ENCODE measurements at places on chromosomes 6 and 20. TPM values are rescaled to one million over a fixed set of nuclear protein-coding genes. Genes with fewer than 3 reads are reported as not detected.

Gene TMEM244
- not detected for polyA plus RNA-seq

Gene CST2
- 0.15 TPM for polyA plus RNA-seq

Gene ABHD16B
- 0.42 TPM for polyA plus RNA-seq

Gene ZC3H12D
- polyA plus RNA-seq = 0.29 TPM

Gene ELOVL2
- 0.08 TPM for polyA plus RNA-seq

Gene HS3ST5
- polyA plus RNA-seq = not detected

Gene CFAP206
- polyA plus RNA-seq = 0.06 TPM

Gene ZNF831
- polyA plus RNA-seq = 0.16 TPM

All from esophagus (tissue), 2 donors.